ENCODE measurements at places on chromosomes 1 and 21. TPM values are rescaled to one million over a fixed set of nuclear protein-coding genes. Genes with fewer than 3 reads are reported as not detected.

DNA sequence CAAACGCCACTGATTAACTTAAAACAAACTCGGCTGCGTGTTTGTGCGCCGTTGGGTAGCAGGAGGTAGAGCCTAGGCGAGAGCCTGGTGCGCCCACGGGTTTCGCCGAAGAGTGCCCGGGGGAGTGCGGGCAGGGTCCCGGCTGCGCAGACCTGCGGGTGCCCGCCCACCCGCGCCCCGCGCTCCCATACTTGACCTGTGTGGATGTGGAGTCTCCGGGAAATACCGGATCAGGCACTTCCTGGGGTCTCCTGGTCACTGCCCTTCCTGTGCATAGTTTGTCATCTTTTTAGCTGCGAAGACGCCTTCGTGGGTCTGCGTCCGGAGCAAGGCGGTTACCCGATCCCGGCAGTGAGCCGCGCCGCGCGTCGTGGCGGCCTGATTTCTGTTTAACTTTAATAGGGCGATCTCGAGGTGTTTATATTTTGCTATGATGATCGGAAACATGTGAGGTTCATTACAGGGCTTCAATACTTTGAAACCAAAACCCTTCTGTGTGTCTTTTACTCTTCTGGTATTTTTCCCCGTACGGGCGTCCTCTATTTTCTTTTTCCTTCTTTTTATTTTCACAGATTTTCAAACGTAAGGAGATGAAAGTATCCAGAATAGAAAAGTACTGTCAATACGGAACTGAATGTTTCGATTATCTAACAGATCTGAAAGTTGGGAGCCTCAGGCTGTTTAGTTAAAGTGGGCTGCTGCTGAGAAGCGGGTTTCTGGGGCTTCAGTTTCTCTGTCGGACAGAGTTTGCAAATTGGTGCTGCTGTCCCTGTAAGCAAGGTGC, 15.2 kb downstream of the NR5A2 start:
- no peak for DNase-seq
- H3K27ac ChIP-seq, result no peak overlapping the region
- peaks cover 54% of the 10 kb centered on the region for H3K4me1 ChIP-seq
- H3K36me3 ChIP-seq, result no peaks in the 10 kb centered on the region

- H3K36me3 ChIP-seq, result no peaks in the 10 kb centered on the region
- no peak for DNase-seq
- no peaks in the 10 kb centered on the region for H3K27me3 ChIP-seq
- no peak overlapping the region for H3K4me3 ChIP-seq
These were observed 57.1 kb upstream of the DYNLT5 start for GRCh38 chr1:66695116-66695515.

DNA sequence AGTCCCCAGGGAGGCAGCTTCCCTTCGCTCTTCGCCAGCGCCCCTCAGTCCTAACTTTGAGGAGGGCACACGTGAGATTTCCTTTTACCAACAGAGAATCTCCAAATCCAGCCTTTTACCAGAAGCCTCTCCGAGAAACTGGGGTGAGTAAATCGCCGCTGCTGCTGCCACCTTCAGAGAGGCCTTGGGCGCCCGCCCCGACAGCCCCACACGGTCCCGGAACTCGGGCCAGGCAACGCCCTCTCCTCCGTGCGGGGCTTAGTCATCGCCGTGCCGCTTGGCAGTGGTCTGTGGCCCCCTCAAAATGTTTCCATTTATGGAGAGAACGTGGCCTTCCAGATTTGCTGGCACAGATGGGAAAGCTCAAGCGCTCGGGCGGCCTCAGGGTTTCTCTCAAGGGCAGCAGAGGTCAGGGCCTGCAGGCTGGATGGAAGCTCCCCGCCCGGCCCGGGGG, 41.4 kb upstream of the COL6A2 start:
- peaks cover 3% of the 10 kb centered on the region for H3K27me3 ChIP-seq
- H3K27ac ChIP-seq, result peak overlapping the region; percentile 67
- peaks cover 27% of the 10 kb centered on the region for H3K4me1 ChIP-seq
- DNase-seq, result peak; percentile 77

GRCh38 chr1:30572192-30572591, 151.2 kb downstream of the MATN1 start:
- H3K36me3 ChIP-seq, result no peaks in the 10 kb centered on the region
- H3K4me1 ChIP-seq, result no peaks in the 10 kb centered on the region
- no peak for DNase-seq
- H3K27ac ChIP-seq, result no peak overlapping the region

DNA sequence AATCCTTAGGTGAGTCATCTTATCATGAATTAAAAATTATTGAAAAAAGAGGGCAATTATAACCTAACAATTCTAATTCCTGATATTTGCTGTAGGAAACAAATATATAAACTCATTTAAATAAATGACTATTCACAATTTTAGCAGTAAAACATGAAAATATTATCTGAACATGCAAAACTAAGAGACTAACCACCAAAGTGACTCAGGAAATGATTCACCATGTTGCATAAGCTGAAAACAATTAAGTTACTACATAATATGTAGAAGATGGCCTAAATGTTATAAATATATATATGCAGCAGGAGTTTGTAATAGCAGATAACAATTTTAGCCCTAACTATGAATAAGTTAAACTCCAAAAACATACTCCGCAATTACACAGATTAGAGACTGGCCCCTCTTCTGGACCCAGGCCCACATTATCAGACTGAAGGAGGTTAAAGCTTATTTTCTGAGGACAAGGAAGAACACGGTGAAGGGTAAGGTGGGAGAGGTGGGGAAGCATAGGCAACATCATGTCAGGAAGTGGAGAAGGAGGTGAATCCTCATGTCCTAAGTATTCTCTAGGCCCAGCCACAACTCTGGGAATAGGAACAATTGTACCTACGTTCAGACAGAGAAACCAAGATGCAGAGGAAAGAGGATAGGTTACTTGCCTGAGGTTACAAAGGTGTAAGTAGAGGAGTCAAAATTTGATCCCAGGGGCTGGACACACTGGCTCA, 15.6 kb upstream of the AIM2 start:
- H3K36me3 ChIP-seq, result no peaks in the 10 kb centered on the region
- H3K27me3 ChIP-seq, result no peaks in the 10 kb centered on the region
- no peak overlapping the region for H3K4me3 ChIP-seq
- H3K4me1 ChIP-seq, result peaks cover 44% of the 10 kb centered on the region

DNA sequence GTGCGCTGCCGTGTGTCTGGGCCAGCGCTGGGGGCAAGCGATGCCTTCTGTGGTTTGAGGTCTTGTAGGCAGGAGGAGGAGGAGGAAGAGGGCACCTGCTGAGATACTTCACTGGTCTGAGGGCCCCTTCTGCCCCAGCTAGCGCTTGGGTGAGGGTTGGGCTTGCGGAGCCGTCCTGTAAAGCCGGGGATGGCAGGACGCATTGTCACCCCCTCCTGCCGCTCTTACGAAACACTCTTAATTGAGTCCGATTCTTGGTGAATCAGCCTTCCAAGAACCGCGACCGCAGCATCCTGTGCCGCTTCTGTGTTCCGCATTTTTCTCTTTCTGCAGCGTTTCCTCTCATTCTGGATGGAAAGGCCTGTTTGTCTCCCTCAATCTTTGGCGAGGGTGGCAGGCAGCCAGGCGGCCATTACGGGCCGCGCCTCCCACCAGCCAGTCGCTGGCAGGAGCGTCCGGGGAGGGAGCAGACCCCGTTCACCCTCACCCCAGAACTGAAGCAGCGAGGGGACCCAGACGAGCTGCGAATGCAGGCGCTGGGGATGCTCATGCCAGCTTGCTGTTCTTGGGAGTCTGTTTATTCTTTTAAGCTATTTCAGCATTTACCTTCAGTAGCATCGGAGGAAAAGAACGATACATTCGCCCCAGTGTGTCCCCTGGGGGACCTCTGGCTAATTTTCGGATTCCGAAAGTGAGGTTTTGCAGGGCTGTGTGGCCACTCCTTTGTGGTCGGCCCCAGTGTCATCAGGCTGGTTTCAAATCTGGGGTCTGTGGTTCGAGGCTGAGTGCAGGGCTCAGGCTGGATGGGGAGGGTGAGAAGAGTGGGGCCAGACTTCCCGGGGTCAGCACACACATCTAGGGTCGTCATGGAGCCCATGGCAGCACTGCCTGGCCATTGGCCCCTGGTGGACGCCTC, 62.7 kb downstream of the SKI start:
- peaks cover 97% of the 10 kb centered on the region for H3K4me1 ChIP-seq
- DNase-seq, result peak; percentile 92
- peak overlapping the region; percentile 24 for H3K4me3 ChIP-seq
- no peaks in the 10 kb centered on the region for H3K27me3 ChIP-seq
- H3K36me3 ChIP-seq, result no peaks in the 10 kb centered on the region

DNA sequence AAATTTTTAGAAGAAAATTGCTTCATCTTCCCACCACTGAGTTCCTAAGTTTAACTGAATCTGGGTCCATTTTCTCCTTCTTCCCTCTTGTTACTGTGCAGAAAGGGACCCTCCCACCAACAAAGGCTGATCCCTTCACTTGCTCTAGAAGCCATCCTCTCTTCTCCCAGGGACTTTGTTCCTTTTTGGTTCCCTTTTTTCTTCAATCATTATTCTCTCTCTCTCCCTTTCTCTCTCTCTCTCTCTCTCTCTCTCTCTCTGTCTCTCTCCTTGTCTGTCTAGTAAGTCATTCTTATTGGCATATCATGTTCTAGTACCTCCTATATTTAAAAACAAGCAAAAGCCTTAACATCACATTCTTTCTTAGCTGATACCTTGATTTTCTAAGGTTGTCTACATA, 31.7 kb upstream of the GADD45A start:
- no peak for DNase-seq
- no peaks in the 10 kb centered on the region for H3K4me1 ChIP-seq
- H3K27ac ChIP-seq, result no peak overlapping the region
- no peaks in the 10 kb centered on the region for H3K36me3 ChIP-seq
- no peaks in the 10 kb centered on the region for H3K27me3 ChIP-seq

DNA sequence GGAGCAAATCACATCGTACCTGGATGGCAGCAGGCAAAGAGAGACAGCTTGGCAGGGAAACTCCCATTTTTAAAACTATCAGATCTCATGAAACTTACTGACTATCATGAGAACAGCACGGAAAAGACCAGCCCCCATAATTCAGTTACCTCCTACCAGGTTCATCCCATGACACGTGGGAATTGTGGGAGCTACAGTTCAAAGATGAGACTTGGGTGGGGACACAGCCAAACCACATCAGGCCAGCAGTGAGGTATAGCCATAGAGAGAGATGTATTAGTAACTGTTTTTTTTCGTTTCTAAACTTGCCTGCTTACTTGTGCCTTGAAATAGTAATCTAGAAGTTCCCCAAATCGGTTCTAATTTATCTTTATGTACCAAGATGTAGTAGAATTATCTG, 48.9 kb downstream of the AK4 start:
- no peak overlapping the region for H3K4me3 ChIP-seq
- no peak for DNase-seq
- H3K4me1 ChIP-seq, result no peaks in the 10 kb centered on the region
- H3K27me3 ChIP-seq, result no peaks in the 10 kb centered on the region
- H3K27ac ChIP-seq, result no peak overlapping the region

GRCh38 chr1:39332291-39332690, 127.8 kb downstream of the MACF1 start:
- no peaks in the 10 kb centered on the region for H3K27me3 ChIP-seq
- peaks cover 92% of the 10 kb centered on the region for H3K36me3 ChIP-seq
- H3K27ac ChIP-seq, result no peak overlapping the region
- no peak overlapping the region for H3K4me3 ChIP-seq
- no peak for DNase-seq

DNA sequence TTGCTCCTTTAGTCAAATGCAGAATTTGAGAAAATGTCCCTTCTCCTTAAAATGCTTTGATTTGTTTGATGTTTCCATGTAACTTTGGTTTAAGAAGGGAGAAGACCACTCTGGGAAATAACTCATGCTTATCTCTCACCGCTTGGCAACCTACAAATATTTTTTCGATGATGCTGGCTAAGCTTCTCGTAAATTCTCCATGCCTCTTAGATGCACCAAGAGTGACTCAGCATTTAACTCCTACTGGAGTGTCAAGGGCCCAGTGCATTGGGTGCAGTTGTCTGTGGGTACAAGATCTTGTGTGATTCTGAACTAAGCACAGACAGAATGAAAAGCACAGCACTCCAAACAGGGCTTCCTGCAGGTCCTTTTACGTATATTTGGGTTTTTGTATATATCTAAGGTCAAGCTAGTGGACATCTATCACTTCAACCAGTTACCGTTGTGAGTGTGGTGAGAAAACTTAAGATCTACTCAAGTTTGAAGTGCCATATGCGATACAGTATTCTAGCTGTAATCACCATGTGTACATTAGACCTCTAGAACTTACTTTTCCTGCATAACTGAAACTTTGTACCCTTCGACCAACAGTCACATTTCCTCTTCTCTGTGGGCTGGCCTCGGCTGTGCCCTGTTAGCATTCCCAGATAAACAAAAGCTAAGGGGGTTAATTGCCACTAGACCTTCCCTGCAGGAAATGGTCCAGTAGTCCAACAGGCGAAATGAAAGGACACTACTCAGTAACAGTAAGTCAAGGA, 55.8 kb downstream of the COL18A1 start:
- no peaks in the 10 kb centered on the region for H3K27me3 ChIP-seq
- H3K27ac ChIP-seq, result no peak overlapping the region
- no peak overlapping the region for H3K4me3 ChIP-seq

GRCh38 chr1:167082511-167083027, 7.6 kb downstream of the GPA33 start:
- no peaks in the 10 kb centered on the region for H3K27me3 ChIP-seq
- no peak for DNase-seq
- H3K4me3 ChIP-seq, result no peak overlapping the region
- no peak overlapping the region for H3K27ac ChIP-seq
- no peaks in the 10 kb centered on the region for H3K4me1 ChIP-seq

DNA sequence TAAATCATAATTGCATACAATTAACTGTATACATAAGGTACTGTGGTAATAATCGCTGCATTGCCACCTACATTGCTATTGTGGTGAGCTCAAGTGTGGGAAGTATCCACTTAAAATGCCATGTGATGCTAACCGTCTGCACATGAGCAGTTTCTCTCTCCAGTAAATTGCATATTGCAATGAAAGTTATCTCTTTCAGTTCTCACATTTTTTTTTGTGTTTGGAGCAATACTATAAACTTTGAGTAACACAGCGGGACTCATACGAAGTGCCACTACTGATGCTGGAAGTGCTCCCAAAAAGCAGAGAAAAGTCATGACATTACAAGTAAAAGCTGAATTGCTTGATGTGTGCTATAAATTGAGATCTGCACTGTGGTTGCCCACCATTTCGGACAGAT, 38.5 kb downstream of the DISC1 start:
- no peaks in the 10 kb centered on the region for H3K36me3 ChIP-seq
- no peaks in the 10 kb centered on the region for H3K4me1 ChIP-seq
- H3K27ac ChIP-seq, result no peak overlapping the region
- no peaks in the 10 kb centered on the region for H3K27me3 ChIP-seq
- no peak for DNase-seq

DNA sequence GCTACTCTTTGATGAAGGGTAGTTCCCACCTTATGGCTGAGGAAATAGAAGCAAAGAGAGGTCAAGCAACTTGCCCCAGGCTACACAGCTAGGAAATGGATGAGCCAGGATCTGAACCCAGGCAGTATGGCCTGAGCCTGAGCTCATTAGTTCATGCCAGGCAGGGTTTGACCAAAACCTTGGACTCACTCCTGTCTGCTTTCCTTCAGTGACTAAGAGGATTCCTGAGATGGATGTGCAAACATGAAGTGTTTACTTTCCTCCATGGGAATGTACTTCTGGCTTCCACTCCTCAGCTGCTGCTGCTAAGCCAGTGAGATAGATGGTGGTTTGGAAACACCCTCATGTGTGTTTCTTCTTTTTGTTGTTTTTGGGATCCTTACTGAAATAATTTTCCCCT, 35.1 kb upstream of the ERRFI1 start:
- no peaks in the 10 kb centered on the region for H3K4me1 ChIP-seq
- no peak for DNase-seq
- H3K4me3 ChIP-seq, result no peak overlapping the region
- H3K27me3 ChIP-seq, result no peaks in the 10 kb centered on the region
- H3K36me3 ChIP-seq, result no peaks in the 10 kb centered on the region

TMEM39B gene
- 17.5 TPM for total RNA-seq

SLC9A1 gene
- 21.2 TPM for total RNA-seq

GSTM2 gene
- 100 TPM for total RNA-seq

ZNF683 gene
- 0.51 TPM for total RNA-seq

RNF186 gene
- total RNA-seq, result not detected

TFF2 gene
- total RNA-seq, result not detected

IL22RA1 gene
- total RNA-seq, result not detected

ESRRG gene
- 4.1 TPM for total RNA-seq
